Jurkat, Clone E6-1 (cell line): ENCODE measurements at places on chromosomes 1 and 21.

DNA sequence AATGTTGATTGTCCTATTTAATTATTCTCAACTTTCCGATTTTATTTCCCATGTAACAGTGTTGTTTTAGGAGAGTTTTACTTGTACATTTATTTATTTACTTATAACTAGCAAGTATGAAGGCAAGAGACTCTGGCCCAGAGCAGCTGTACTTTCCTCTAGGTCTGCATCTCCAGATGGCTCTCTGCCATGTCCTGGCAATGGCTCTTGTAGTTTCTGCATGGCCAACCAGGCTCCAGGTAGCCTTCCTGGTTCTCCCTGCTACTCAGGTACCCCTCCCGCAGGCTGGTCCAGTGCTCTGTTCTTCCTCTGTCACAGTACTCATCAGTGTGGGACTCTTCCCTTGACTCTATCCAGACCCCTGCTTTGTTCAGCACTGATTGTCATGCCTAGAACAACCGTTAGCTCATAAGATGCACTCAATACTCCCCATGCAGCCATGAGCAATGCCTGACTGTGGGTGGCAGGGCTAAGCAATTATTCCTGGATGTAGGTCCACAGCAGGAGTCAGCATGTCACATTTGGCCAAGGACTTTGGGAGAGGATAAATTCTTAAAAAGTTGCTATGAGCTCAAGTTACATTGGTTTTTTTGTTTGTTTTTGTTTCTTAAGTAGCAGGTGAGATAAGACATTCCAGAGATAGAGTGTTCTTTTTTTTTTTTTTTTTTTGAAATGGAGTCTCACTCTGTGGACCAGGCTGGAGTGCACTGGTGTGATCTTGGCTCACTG lies 10.9 kb upstream of the IL20 start:
- DNase-seq, result no peak

DNA sequence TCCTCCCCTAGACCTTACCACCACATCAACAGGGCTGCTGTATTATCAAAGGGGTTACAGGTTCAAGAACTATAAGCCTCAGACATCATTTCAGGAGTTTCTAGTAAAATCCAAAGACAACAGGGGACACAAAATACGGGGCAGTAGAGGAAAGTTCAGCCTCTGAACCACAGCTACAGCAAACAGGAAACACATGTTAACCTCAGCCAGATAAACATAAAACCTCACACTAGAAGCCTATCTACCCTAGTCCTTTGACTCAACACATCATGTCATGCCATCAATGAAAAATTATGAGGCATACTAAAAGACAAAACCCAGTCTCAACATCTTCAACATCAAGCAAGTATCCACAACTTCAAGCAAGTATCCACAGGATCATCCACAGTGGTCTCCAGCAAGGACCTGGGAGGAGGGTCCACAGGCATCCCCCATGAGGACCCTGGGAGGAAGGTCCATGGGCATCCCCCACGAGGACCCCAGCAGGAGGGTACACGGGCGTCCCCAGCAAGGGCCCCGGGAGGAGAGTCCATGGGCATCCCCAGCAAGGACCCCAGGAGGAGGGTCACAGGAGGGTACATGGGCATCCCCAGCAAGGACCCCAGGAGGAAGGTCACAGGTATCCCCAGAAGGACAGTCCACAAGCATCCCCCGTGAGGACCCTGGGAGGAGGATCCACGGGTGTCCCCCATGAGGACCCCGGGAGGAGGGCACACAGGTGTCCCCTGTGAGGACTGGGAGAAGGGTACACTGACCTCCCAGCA lies 440.0 kb downstream of the MATN1 start:
- DNase-seq, result peak; percentile 40

DNA sequence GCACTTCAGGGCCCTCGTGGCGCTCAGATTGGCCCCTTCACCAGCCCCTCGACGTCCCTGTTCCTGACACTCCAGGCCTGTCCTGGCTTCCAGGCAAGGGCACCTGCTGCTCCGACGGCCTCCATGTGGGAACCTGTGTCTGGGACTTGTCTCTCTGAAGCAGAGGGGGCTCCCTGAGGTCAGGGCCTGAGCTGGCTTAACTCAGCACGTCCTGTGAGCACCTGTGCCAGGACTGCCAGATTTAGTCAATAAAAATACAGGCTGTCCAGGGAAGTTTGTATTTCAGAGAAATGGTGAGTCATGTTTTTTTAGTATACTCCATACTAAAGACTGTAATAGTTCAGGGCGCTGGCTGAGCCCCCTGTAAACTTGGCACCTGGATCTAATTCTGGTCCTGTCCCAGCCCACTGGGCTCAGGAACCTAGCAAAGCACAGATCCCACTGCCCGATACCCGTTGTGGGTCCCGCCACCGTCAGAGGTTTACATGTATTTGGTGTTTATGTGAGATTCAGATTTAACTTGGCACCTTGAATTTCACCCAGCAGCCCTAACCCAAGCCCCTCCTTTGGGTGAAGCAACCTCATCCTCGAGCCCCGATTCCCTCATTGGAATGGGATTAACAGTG lies 109.9 kb upstream of the IFFO2 start:
- no peak for DNase-seq

GRCh38 chr1:162137179-162137960 lies 67.9 kb downstream of the NOS1AP start:
- DNase-seq, result no peak

GRCh38 chr1:155256058-155256852 lies 972 bp upstream of the ENTREP3 start:
- DNase-seq, result no peak

- no peak for DNase-seq
Measured at GRCh38 chr1:88917321-88918025, 26.1 kb upstream of the GTF2B start.

DNA sequence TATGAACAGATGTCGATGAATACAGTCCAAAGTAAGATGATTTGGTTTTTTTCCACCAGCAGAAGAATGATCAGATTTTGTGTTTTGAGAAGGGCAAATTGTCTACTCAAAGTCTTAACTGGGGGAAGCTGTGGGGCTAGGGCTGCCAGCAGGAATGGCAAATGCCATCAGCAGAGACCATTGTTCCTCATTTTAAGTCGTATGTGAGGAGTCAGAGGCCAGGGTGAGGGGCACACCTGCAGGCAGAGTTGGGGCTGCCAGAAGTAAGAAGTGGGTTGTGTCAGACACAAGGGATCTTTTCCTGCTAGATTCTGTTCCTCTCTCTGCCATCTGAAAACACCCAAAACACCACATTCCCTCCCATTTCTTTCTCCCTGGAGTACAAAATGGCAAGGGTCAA lies 8.7 kb downstream of the PARK7 start:
- DNase-seq, result no peak

DNA sequence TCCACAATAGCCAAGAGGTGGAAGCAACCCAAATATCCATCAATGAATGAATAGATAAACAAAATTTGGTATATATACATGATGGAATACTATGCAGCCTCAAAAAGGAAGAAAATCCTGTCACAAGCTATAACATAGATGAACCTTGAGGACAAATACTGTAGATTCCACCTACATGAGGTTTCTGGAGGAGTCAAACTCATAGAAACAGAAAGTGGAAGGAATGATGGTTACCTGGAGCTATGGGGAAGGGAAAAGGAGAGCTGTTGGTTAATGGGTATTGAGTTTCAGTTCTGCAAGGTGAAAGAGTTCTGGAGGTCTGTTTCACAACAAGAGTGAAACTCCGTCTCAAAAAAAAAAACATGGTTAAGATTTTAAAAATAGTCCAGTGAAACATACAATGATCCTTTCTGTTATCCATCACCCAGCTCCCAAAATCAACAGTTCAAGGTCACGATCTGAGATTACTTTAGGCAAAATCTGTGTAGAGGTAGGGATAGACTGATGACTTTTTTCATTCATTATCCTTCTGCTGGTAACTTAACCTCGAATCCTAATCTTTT lies 80.8 kb upstream of the HNRNPU start:
- DNase-seq, result no peak

DNA sequence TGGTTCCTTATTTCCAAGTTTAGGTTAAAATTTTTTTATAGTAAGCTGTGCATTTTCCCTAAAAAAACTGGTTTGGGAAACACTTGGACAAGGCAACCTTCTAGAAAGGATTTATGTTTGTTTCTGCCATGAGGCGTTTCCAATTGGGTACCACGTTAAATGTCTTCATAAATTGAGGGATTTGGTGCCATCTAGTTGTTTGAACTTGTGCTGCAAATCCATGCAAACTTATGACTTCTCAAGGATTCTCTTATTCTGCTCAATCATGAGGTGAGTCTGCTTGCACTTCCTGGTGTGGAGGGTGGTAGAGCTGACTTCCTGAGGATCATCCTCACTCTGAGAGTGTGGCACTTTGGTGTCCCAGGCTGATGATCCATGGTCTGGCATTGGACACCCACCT lies 123.3 kb downstream of the PCNX2 start:
- peak; percentile 39 for DNase-seq

DNA sequence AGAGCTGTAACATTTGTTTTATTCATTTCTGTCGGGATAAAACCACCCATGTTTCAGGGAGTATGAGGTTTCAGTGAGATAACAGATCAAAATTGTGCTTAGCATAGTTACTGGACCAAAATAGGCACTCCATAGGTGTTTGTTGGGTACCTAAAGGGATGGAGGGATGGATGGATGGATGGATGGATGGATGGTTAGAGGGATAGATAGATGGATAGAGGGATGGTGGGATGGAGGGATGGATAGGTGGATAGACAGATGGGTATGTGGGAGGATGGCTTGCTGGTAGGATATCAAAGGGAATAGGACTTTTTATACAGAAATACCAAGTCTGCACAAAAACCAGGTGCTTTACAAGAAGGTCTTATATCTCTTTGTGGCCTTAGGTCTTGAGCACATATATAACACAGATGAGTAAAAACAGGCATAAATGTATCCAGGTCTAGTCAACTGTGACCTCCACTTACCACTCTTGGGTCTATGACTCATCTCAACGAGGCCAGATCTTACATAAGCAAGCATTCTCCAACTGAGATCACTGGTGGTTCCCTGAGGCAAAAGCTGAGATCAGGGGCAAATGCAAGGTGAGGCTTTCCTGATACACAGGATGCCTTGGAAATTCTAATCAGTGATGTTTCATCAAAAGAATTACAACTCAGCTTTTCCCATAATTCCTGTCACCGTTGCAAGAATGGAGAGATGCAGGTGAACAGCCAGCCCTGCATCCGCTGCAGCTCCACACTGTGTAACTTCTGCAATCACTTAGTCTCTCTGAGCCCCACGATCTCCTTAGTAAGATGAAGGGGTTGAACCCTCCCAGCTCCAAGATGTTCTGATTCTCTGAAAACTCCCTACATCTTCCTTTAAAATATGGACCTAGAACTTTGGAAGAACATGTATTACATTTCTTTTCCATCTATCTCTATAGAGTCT lies 32.0 kb downstream of the PTAFR start:
- no peak for DNase-seq

DNA sequence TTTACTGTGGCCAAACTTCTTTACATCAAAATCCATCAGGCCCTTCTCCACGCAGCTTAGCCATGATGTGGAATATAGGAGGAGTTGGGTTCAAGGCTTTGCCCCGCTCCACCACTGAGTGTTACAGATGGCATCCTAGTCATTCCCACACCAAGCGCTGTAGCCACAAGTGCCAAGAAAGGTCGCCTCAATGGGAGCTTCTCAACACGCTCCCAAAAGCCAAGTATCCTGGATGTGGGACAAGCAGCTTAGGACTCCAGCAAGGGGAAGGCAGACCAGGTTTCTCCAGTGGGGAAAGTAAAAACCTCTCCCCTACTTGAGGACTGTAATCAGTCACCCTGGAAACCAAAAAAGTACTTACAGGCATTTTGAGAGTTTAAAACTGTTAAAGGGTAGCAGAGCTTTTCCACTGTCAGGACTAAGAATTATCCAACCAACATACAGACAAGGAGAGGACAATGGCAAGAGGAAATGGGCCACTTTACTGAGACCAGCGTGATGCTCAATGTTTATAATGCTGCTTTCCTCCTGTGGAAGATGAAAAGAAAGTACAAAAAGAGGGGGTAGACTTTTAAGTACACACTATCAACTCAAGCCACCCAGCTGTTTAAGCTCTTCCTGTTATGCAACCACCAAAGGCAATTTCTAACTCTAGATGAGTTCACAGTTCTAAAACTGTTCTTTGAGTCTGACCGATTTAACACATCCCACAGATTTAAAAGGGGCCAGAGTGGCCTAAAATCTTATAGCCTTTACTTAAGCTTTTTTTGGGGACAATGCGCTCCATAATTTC lies 120.7 kb upstream of the KRTAP19-8 start:
- peak; percentile 80 for DNase-seq

DNA sequence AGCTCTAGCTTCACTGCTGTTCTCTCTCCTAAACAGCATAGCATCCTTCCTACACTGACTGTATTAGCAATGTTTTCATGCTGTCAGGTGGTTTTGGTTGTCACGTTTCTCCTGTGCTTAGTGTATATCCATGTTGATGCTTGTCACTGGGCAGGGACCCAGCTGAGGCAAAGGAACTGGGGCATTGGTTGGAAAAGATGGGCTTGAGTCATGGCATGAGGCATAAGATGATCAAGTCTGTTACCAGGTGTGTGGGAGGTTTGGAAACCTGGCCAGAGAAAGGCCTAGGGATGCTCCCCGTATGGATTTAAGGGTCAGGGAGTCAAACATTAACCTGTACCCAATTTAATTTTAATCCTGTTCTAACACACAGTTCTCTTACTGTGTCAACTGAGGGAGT lies 69.6 kb downstream of the OSBPL9 start:
- no peak for DNase-seq

DNA sequence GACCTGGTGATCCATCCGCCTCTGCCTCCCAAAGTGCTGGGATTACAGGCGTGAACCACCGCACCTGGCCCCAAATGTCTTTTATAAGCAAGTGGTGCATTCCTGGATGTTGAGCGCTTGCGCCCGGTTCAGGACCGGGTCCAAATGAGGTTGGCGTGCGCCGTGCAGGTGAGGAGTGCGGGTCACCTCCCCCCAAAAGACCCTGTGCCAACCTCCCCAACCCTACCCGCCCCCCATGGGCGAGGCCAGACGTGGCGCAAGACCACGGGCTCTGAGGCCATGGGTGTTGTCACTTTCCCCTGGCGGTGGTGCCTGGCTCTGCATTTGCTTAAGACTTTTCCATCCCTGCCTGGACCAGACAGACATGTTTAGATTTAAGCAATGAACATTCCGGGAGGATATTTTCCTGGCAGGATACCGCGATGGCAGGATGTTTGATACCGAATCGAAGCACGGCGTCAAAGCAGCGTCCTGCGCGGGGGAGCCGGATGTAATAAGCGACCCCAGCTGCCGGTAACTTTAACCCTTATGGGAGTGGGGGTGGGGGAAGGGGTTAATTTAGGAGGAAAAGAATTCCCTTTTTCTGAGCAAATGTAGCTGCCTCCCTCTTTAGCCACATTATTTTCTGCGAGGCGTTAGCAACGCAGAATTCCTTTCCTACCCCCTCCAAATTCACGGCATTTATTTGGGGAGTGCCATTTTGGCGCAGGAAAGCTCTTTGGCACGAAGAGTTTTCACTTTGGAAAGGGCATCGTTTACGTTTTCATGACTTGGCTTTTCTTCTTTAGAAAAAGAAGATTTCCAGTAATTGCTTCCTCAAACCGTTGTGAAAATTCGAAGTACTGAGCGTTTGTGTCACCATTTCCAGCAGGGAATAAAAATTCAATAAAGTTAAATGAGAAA lies 27.8 kb upstream of the RNF187 start:
- DNase-seq, result peak; percentile 76

DNA sequence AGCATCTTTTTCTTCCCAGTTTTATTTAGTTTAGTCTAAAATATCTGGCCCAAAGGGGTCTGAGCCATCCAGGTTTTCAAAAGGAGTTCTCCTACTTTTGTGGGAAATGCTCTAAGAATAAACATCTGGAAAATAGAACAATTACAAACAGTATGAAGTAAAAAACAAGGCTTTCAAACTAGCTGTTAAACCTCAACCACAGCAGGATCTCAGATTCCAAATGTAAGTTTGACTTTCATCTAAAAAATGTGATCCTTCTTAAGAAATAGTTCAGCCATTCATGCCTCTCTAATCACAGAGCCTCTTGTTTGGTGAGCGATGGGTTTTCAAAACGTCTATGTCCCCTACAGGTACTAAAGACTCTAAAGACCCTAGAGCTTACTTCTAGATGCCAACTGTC lies 413.5 kb downstream of the DUSP10 start:
- DNase-seq, result no peak
